ENCODE measurements at places on chromosomes 1 and 21. TPM values are rescaled to one million over a fixed set of nuclear protein-coding genes. Genes with fewer than 3 reads are reported as not detected.
A peak's percentile ranks its signal among the peaks of the same experiment; 100 is the strongest.

DNA sequence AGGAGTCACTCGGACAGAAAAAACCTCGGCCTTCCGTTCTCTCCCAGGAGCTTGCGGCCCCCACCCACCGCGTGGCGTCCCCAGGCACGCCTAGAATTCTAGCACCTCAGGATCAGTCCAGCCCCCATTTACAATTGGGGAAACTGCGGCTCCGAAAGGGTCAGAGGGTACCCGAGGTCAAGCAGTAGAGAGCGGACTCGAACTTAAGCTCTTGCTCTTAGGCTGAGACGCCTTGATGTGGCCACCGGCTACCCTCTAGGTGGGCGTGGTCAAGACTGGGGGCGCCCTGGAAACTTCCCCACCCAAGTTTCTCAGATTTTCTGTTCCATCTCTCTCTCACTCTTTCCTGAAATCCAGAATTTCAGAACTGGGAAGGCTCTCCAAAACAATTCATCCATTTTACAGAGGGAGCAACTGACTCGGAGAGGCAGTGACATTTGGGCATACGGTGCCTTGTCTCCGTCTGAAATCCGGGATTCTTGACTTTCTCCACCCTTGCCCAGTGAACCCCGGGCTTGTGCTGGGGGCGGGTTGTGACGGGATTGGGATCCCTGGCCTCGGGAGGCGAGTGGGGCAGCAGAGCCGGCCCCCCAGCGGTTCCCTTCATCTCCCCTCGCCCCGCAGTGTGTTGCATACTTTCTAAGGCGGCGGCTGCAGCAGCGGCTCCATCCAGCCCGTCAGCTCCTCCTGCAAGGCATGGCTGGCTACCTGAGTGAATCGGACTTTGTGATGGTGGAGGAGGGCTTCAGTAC is 777 bp downstream of the AZIN2 start:
- no peak for DNase-seq

DNA sequence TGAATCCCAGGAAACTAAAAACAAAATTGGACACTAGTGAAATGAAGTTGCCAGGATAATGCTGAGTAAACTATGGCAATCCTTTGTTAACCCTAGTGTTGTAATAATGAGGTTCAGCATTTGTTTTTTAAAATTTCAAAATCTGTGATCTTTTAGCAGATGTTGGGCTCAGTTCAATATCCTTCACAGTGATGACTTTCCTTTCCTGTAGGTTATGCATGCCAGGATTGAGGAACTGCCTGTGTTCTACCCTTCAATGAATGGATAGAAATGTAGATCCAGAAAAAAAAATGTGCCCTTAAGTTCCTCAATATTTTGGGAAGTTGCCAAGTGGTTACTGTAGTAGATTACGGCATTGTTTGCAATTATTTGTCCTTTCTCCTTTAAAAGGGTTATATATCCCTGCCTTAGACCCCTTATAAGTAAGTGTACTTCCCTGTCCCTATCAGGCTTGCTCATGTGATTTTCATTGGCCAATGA is 35.5 kb upstream of the IRF2BP2 start:
- DNase-seq = no peak

DNA sequence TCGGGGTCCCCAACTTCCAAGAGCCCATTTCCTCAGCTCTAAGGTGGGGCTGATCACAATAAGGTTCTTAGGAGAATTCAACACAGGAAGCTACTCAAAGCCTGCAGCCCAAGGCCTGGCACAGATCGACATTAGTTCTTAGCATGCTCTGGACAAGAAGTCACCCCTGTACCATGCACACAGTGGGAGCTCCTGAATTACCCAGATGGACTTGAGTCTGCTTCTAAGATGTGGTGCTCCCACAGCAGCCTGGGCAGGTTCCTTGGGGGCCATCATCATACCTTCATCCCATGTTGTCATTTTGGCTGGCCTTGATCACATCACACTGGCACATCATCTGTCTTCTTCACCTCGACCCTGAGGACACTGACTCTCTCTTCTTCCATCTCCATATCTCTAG is 153.3 kb upstream of the VAMP3 start:
- DNase-seq = no peak

AMY2A gene
- total RNA-seq = not detected

DNA sequence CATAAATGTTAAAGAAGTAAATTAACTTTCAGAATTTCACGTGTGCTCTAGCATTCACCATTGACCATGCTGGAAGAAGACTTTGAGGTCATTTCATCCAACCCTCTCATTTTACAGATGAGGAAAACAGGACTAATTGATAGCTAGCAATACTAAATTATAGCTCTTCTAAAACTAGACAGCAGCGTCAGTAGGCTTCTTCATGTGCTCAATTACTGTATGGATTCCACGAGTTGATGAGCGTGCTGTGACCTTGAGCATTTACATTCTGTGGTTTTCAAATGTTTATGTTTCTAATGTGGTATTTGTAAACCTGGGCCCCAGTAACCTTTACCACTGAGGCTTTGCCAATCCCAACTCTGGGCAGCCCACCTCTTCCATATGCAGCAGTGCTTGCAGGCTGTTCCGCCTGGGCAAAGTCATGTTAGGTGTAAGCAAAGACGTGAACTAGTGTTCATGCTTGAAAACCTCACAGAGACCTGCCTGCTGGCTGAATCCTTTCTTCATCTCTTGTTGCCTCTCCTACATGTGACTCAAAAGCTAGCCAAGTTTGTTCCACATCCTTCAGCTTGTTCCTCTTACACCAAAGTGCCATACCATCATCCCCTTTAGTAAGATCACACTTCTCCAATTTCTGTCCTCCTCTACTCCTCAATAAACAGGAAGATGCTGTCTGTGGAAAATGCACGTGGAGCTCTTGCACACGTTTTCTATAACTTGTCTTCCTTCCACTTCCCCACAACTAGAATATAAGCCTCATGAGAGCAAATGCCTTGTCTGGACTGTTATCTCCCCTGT is 17.2 kb downstream of the KCNJ15 start:
- DNase-seq = no peak

DNA sequence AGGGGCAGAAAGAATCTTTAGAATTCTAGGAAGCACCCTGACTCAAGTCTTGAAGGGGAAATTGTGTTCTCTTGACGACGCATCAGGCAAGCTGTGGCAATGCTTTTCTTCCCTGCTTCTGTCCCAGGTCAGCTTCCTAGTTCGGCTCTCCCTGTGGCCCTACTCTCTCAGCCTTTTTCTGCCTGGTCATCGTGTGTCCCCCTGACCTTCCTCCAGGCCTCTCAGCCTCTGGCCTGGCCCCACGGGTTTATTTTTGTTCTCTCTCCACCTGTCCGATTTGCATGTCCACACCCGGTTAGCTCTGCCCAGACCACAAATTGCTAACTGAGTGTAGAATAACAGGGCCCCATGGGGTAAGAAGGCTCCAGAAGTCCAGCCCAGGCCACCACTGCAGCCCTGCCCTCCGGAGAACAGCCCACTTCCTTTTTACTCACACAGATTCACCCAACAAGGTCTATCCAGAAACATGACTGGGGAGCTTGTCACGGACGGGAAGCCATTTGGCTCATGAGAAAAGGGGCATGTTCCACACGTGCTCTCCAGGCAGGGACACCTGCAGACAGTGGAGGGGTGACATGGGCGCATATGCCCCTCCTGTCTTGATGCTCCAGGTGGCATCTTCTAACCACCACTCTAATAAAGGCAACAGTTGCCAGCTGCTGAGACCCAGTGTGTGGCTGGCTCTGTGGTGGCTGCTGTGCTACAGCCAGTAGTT is 9.8 kb downstream of the KCNN3 start:
- DNase-seq = no peak

GRCh38 chr1:19926296-19927129 is 3.1 kb upstream of the PLA2G2E start:
- no peak for DNase-seq

GRCh38 chr1:196464480-196464941 is 143.7 kb downstream of the KCNT2 start:
- DNase-seq = no peak

DNA sequence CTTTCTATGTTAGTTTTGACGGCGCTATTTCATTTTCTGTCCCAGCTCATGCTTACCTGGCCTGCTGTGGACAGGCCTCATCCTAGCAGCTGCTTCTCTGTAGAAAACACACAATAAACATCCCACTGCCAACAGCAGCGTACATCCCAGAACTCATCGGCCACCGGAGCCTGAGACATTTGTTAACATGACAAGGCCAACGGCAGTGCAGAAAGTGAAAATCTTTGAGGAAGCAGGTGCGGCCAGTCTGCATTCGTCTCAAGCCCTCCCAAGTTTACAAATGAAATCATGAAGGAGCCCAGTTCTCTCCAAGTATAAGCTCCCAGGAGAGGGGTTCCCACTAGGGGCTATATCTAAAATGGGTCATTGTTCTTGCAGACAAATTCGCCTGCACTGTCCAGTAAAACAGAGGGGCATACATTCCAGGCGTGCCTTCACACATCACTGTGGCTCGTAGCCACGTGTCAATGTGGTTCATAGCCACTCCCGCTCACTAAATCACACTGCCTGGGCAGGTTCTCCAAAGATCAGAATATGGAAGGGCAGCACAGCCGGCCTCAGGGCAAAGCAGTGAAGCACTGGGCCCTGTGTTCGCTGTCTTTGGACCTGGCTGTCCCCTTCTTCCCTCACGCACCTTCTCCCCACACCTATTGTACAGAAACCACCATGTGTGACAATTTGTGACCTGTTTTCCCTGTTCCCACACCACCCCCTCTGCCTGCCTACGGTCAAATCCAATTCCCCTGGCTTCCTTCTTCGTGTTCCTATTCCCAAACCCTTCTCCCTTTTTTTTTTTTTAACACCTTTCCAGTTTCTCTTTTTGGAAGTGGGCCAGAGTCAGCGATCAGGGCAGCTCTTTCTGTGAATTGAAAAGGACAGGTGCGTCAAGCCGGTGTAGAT is 27.0 kb upstream of the ABCG1 start:
- no peak for DNase-seq

- DNase-seq = no peak
These were observed 8.5 kb upstream of the ZC3H12A start for GRCh38 chr1:37465593-37466517.

ASCL5 gene
- total RNA-seq = not detected

GRCh38 chr1:8684590-8684989 is 132.8 kb downstream of the RERE start:
- DNase-seq = no peak

GBP6 gene
- total RNA-seq = not detected

CRP gene
- not detected for total RNA-seq

TPTE gene
- total RNA-seq = not detected

GRCh38 chr1:111161843-111162487 is 21.9 kb downstream of the CEPT1 start:
- no peak for DNase-seq

- no peak for DNase-seq
These were observed 159.8 kb downstream of the RUNX1 start for GRCh38 chr21:34889320-34889675.

GRCh38 chr1:157278383-157279137 is 140.4 kb upstream of the ETV3 start:
- no peak for DNase-seq

DNA sequence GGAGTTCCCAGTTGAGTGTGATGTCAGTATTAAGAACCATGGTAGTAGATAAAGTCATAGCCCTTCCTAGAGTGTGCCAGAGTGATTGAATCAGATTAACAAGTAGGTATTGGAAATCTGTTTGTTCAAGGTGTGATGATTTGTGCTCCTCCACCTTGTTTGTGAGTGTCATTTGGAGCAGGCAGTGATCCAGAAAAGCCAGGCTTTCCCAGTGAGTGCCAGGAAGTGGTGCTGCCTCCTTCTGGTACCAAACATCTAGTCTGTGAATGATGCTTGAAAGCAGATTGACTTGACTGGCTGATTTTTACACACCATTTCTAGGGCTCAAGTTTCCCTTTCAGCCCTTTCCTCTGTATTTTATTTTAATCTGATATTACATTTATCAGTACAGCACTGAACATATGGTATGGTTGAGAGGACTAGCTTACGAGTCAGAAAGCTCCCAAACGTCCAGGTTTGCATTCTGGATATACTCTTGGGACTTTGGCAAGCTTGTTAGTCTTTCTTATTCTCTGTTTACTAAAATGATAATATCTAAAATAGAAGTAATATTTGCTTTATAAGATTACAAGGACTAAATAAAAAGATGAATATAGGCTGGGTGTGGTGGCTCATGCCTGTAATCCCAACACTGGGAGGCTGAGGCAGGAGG is 100.7 kb downstream of the PATJ start:
- DNase-seq = no peak

DNA sequence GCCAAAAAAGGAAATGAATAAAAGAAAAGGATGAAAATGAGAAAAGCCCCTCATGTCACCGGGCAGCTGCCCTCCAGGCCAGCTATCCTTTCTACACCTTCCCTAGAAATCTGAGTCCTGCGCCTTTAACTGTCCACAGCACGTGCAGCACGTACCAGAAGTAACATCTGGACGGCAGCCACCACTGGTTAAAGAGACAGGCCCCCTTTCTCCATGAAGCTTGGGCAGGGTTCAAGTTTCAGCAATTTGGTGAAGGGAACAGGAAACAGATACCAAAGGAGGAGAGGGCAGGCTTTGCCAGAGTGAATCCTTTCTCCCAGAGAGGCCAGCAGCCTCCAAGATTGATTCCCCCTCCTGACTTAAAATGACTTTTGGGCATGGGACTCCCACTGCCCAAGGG is 3.6 kb upstream of the KIAA2013 start:
- peak; percentile 63 for DNase-seq

ZNF695 gene
- 0.12 TPM for total RNA-seq

DNA sequence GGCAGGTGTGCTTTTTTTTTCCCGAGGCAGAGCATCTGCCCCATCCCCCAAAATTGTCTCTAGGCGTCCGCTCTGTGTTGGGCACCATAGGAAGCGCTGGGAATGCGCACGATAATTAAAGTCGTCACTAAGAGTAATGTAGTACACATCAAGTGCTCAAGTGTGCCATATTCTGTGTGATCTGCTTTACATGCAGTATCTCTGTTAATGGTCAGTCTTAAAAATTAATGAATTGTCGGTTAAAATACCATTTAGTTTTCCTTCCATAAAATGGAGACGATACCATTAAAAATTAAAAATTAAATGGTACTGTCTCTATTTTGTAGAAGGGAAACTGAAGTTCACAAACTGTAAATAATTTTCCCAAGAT is 544 bp upstream of the CCT8 start:
- DNase-seq = no peak

KPRP gene
- total RNA-seq = not detected

DNA sequence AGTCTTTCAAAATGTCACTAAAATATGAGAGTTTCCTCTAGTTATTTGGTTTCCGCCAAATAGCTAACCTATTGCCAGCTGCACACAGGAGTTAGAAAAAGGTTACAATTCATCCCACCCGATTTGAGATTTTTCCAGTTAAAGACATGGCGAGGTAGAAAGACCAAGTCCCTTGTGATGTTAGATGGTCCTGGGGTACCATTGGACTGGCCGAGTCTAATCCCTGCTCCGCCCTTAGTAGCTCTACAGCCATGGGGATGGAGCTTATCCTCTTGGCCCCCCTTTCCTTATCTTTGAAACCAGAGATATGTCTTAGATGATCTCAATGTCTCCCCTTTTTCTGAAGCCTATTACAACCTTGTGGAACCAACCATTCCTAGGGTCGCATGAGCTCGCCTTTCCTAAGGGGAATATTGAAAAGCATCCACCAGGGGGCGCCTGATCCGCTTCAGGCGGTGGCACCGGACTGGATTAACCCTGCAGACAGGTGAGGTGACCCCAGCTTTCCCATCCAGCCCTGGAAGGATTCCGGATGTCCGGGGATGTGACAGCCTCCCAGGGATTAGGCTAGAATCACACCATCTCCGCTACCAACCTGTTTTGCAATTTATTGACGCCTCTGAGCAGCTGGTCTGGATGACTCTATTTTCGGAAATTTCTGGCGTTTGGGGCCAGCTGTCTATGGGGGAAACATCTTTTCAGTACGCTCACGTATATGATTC is 68.3 kb upstream of the SIM2 start:
- peak; percentile 49 for DNase-seq

GRCh38 chr1:153774780-153775457 is at the start of gene SLC27A3:
SLC27A3 (plus strand) TSS chr1:153775407; CDS start chr1:153775498, 91 bp downstream.
- DNase-seq = no peak

Data from omental fat pad (tissue), 4 donors.